ENCODE measurements at places on chromosomes 7 and 10.

DNA sequence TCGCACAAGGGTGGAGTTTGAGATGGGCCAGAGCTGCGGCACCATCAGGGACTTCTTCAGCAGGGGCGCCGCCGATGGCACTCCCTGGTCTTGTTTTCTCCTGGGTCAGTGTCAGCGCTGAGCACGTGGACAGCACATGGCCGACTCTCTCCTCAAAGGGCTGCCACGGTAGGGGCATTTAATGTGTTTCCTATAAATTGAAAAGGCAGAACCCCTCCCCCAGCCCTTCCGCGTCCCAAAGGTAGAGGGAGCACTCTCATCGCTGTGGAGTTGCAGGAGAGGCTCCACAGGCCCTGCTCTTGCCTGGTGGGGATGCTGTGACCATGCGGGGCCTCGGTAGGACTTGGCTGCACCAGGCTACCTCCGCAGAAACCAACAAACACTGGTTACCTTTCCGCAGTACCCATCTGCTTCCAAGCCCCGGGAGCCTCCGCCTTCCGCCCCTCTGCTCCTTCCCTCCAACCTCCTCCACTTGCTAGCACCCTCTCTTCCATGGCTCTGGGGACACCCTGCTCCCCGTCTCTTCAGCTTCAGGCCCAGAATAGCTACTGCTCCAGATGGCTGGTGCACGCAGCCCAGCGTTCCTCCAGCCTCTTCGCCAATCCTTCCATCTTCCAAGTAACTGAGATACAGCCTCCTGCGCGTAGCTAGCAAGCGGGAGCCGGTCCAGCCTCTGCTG is 166.3 kb upstream of the ADCY1 start:
- no peak for DNase-seq

DNA sequence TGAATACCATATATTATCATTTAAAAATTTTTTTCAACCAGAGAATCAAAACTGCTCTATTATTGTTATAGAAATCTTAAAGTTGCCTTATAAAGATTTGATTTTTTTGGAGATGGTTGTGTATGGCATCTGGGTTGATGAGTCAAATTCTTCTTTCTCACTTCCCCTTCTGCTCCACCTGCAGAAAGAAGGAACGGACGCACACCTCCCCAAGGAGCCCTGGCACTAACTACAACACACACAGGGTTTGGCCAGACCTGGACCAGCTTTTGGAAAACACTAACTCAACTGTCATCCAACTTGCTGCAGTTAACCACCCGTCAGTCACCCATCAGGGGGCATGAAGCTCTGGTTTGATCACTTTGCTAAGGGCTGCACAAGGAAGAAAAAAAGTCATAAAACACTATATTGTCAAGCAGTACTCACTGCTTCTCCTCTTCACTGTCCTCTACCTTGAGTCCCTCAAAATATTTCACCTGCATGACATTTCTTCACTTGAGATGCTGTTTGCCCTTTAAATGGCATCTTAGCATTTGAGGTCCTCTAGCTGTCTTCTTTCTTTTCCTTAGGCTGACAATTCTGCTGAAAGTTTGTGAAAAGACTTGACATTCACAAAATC is 266.7 kb upstream of the PHF14 start:
- DNase-seq, result no peak

DNA sequence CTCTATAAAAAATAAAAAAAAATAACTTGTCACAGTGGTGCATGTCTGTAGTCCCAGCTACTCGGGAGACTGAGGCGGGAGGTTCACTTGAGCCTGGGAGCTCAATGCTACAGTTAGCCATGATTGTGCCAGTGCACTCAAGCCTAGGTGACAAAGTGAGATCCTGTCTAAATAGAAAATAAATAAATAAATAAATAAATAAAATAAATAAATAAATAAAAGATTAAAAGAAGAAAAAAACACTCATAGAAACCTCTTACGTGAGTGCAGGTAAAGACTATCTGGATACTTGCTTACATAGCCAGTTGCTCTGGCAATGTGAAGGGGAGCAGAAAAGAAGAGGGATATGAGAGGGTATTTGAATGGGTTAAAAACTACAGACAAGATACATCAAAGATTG is 242.5 kb upstream of the PCDH15 start:
- DNase-seq, result no peak

GRCh38 chr10:49138361-49138891 is 4.6 kb upstream of the FAM170B start:
- no peak for DNase-seq

DNA sequence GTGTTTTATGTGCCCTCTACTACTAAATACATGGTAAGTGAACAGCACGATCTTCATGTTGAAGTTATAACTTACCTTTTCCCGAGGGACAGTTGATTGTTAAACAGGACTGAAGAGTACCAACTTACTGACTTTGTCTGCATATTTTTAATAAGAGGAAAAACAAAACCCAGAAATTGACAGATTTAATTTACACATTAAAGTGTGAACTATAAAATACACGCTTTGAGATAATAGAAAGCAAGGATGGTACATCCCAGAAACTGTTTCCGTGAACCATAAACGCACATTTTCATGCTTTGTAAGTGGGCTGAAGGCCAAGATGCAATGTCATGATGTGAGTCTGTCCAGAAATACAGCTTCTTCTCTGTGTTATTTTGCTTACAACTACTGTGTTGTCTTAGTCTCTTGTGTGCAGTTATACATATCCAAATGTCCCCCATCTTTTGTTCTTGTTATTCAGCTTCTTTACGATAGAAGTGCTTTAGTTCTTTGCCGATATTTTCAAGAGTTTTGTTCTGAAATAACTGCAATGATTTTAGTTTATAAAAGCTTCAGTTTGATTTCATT is 190.1 kb downstream of the MLLT10 start:
- no peak for DNase-seq

DNA sequence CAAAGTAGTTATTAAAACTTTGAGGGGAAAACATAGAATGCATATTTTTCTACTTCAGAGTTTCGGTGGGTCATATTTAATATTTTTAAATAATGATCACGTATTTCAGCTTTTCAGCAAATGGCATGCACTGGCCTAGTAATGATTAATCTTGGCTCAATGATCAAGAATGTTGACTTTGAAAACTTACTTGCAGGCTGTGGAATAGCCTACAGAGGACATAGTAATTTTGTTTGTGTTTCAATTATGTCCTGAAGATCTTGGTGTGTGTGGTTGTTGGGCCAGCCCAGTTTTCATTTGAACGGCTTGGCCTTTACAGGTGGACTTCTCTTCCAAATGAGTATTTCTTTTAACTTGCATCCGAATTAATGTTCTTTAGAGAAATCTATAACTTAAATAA is 35.1 kb downstream of the ADD3 start:
- no peak for DNase-seq

- DNase-seq, result peak; percentile 81
Observed at GRCh38 chr10:12241810-12242529, 46.0 kb downstream of the CDC123 start.

Data from stimulated activated CD4-positive, alpha-beta T cell treated with anti-CD3 and anti-CD28 coated beads, Interleukin-4, amount 100 ng/mL, for 48 hours (primary cell).